ENCODE measurements at places on chromosomes 1 and 21.

DNA sequence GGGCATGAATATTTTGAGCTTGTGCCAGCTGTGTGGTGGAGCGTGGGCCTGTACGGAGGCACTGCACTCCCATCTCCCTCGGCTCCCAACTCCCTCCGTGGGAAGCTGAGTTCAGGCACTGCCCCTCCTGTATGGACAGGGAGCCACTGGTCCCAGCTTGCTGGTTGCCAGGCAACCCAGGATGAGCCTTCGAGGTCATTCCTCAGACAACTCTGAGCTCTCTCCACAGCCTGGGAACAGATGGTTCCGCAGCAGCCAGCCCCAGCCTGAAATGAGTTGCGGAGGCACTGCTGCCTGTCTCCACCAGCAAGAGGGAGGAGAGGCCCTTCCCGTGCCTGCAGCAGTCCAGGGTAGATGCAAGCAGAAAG is 58.4 kb upstream of the TENT5B start:
- no peak for DNase-seq

DNA sequence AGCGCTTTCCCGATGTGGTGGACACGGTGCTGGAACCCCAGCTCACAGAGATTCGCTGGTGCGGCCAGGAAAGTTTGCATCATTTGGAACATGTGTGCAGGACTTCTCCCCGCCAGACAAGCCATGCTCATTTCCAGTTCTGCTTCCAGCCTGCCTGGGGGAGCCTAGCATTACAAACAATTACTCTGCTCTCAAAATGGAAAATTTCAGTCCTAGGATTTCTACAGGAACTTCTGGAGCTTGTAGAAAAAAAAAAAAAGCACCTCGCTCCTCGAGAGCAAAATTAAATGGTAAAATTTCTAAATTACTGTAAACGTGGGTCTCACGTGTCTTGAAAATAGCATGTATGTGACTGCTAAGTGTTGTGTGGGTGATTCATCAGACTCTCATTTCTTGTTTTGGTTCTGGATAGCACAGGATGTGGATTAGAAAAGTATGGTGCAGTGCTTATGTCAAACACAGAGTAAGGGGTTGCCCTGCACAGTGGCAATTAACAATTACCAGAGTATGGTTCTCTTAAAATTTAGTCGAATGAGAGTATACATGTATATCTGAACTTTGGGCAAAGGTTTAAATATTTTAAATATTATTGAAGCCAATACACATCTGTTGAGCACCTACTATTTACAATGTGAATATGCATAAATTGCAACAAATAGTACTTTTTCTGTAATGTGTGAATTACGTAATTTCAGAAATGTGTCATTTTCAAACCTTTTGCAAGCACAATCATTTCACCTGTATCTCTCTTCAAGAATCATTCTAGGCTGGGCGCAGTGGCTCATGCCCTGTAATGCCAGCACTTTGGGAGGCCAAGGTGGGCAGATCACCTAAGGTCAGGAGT is 61.8 kb upstream of the PTGFRN start:
- no peak for DNase-seq

- DNase-seq: no peak
These were observed 4.6 kb downstream of the TARBP1 start for GRCh38 chr1:234474375-234474774.

- no peak for DNase-seq
These were observed 6.9 kb downstream of the LYST start for GRCh38 chr1:235859789-235860188.

DNA sequence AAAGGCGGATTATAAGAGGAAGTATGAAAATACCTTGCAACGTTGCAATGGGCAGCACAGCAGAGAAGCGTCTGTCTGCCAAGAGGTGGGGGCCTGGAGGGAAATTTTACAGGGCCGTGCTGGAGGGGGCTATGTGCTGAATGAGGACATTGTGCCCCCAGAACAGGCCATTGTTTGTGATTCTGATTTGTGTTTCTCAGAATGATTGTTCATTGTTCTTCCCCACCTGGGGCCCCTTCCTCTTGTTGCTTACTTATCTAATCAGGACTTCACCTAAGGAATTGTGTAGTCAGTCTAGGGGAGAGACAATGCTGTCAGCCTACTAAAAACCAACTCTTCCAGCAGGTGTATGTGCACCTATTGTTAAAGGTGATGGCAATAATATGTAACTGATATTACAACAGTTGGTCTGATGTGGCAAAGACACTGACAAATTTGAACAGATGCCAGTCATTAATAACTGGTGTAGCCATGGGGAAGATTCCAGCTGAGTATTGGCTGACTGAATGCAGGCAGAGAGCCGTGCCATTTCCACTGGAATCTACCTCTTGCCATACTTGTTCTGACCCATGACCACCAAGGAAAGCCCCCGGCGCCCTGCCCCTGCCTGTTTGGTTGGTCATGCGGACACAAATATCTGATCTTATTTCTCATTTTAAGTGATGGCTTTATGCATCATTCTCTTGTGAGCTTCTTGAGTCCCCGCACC is 45.2 kb upstream of the PSEN2 start:
- DNase-seq: no peak
